Transverse colon (tissue), 4 donors: ENCODE measurements at places on chromosomes 5 and 9.
A peak's percentile ranks its signal among the peaks of the same experiment; 100 is the strongest.

- DNase-seq, result no peak
These were observed 51.0 kb downstream of the FER start for GRCh38 chr5:108798513-108799265.

DNA sequence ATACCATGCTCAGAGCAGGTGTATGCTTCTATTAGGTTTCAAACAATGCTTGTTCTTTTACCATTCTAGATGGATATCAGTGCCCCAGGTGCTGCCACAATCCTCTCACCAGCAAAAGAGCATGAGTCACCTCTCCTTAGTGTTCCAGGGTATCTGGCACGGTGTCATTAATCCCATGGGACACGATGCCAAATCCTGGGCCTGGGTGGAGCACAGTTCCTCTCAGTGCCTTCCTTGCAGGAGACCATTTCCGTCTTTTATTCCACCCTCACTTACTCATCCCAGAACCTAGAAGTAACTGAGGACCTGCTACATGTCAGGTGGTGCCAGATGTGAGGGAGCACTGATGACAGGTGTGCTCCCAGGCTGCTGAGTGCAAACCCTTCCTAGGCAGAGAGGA, 1.3 kb upstream of the OR13J1 start:
- no peak for DNase-seq

- no peak for DNase-seq
These were observed 123.2 kb downstream of the TLE1 start for GRCh38 chr9:81566074-81566698.

- DNase-seq, result no peak
These were observed 45.7 kb upstream of the KCNN2 start for GRCh38 chr5:114316167-114316566.

- no peak for DNase-seq
These were observed 162.6 kb downstream of the TRIM32 start for GRCh38 chr9:116849721-116850120.

DNA sequence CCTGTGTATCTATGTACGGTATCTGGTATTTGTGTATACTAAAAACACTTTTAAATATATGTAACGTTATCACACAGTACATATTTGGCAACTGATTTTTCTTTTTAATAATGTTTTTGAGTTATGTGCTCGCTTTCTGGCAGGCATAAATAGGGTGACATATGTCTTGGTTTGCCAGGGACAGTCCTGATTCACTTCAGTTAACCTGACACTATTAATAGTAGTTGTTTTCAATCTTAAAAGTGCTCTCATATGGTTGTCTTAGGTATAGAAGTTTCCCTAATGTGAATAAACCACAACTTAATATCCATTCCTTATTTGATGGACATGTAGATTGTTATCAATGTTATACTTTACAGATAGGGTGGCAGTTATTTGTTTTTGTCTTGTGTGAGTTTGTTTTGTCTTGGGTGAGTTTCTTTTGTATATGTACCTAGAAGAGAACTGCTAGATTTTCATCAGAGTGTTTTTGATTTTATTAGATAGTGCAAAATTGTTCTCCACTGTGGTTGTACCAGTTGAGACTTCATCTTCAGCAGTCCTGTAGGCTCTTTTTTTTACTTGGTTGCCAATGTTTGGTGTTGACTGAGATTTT, 7.9 kb downstream of the G3BP1 start:
- no peak for DNase-seq

- DNase-seq, result no peak
These were observed 110.4 kb upstream of the EPB41L4A start for GRCh38 chr5:112529525-112529924.

DNA sequence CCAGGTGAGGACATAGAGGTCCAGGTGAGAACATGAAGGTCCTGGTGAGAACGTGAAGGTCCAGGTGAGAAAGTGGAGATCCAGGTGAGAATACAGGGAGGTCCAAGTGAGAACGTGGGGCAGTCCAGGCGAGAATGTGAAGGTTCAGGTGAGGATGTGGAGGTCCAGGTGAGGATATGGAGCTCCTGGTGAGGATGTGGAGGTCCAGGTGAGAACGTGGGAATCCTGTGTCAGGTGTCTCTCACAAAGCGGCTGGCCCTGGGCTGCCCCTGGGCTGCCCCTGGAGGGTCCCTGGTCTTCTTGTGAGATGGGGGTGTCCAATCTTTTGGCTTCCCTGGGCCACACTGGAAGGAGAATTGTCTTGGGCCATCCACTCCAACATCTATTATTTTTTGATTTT, 133.4 kb downstream of the MRPL36 start:
- no peak for DNase-seq

GRCh38 chr5:116076496-116076895, 8.3 kb upstream of the COMMD10 start:
- DNase-seq, result no peak

GRCh38 chr5:64865662-64866061, 96.9 kb downstream of the CWC27 start:
- DNase-seq, result no peak

GRCh38 chr5:135930029-135930948, 24.5 kb downstream of the LECT2 start:
- no peak for DNase-seq

DNA sequence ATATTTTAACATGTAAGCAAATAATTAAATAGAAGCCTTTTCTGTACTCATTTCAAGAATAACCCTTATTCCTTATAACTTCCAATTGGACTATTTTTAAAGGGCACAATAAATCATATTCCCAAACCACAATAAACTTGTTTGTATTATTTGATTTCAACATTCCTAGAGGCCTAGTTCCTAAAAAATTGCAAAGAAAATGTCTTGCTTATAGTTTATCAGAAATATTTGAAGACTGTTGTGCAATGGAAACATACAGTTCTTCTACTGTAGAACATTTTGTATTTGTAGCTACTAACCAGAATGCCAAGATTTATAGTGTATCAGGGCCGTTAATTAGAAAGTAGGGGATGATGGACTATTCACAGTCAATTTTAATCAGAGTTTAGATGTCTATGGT, 1037.0 kb upstream of the CDH18 start:
- DNase-seq, result no peak

DNA sequence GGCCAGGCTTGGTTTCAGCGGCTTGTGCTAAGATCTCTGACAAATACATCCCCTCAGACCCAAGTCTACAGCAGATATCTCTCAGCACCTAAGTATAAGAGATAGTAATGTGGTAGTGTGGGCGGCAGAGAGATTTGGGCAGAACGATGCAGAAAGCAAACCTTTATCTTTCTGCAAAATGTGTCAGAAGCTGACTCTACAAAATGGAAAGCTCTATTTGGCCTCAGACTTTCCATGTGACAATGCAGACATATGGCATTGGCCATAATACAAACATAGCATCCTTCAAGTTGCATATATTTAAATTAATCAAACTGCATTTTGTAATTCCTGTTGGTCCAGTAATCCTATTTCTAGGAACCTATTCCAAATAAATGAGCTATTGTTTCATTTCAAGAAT, 102.5 kb upstream of the RAI14 start:
- no peak for DNase-seq

- no peak for DNase-seq
These were observed 3.8 kb downstream of the CDH9 start for GRCh38 chr5:27034565-27034964.

- no peak for DNase-seq
These were observed 143.7 kb upstream of the IRX1 start for GRCh38 chr5:3451961-3452360.

- DNase-seq, result no peak
These were observed 27.4 kb downstream of the ATPSCKMT start for GRCh38 chr5:10222326-10222725.

GRCh38 chr5:9173281-9174048, 372.4 kb downstream of the SEMA5A start:
- DNase-seq, result no peak

- DNase-seq, result no peak
These were observed 334.0 kb upstream of the PUM3 start for GRCh38 chr9:3177936-3178335.

DNA sequence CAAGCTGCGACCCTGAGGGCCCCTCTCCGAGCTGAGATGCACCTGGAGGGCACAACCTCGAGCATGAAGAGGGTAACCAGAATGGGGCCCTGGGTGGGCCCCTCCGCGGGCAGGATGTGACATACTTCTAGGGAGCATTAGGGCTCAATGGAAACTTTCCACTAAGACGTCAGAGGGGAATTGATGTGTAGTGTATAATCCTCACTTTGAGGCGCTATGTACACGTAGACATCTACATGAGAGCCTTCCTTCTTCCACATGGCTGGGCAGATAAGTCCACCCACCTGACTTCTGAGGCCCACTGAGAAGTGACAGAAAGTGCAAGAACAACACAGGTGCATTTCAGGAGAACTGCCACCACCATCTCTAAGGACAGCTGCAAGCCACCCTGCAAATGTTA, 61.0 kb downstream of the DAP start:
- DNase-seq, result no peak

GRCh38 chr5:65144136-65144871, 337.4 kb downstream of the ADAMTS6 start:
- no peak for DNase-seq

DNA sequence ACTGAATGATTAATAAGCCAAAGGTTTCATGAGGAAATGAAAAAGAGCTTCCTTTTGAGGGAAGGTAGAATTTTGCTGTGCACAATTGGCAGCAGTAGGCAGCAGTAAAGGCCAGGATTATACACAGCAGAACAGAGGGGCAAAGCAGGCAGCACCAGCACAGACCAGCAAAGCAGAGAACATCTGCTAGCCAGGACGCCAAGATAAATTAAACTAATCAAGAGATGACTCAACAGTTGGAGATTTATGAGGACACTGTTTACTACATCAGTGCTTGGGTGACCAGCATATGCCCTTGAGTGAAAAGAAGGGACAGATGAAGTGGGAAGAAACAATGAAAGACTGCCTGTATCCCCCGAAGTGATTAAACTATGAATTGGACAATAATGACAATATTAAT, 871.4 kb upstream of the CDH10 start:
- DNase-seq, result no peak

- DNase-seq, result no peak
These were observed 62.2 kb downstream of the IPPK start for GRCh38 chr9:92607773-92608172.

- DNase-seq, result no peak
These were observed 463.5 kb upstream of the RGMB start for GRCh38 chr5:98309785-98310598.

DNA sequence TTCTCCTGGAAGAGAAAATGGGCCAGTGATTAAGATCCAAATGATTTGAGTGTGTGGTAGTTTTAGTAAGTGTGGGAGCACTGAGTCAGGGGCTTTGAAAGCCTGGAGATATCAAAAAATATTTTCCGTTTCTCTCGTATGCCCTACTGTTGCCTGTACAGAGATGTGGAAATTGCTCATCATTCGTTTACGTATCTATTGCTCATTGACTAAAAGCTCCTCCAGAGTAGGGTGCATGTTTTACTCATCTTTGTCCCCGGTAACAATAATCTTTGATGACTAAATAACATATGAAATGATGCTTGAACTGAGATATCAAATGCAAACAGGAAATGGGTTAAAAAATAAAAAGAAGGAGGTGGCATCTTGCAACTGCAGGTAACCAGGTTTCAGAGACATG, 114.2 kb upstream of the FST start:
- DNase-seq, result no peak

DNA sequence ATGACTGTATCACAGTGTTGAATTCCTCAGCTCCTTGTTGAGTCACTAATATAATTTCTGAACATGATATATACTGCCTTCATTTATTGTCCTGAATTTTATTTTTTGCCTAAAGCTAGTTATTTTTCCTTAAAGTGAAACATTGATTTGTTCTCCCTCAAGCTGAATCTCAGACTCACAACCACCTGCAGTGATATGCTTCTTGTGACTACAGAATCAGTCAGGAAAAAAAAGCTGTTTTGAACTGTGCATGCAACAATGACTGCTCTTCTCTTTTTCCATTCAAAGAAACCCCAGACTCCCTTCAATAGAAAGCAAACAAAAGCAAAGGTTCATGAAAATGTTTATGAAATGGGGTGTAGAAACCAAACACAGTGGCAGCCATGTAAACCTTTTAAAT, 470.2 kb upstream of the CHD1 start:
- DNase-seq, result no peak

DNA sequence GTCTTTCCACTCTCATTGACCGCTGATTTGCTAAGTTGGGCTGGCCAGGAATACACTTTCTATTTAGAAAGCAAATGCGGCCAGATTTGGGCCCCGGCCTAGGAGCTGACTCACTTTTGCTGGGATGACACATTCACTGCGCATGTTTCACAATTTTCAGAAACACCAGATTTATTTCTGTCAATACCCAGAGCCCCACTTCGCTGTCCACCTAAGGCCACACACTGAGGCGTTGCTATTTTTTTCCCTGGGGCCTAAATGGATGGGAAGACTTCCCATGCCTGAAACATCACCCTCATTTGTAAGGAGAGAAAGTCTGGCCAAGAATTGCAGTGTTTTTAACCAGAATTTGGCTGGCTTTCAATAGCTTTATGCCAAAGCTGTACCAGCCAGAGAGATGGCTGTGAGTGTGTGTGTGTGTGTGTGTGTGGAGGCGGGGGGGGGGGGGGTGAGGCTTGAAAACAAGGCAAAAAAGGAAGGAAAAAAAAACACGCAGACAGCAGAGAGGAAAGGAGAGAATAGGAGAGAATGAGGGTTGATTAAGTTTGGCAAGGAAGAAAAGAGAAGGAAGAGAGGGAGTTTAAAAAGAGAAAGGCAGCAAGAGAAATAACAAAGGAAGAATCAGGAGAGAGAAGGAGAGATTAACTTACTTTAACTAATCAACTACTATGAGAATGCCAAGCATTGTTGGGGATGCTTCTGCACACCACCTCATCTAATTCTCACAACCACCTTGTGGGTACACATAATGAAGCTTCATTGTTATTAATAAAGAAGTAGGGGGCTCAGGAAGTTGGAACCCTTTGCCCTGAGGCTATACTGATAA, 261.4 kb upstream of the KLF4 start:
- peak; percentile 72 for DNase-seq

GRCh38 chr5:23717486-23717885, 210.1 kb downstream of the PRDM9 start:
- DNase-seq, result no peak

GRCh38 chr5:1442222-1443145, 2.8 kb downstream of the SLC6A3 start:
- DNase-seq, result no peak

DNA sequence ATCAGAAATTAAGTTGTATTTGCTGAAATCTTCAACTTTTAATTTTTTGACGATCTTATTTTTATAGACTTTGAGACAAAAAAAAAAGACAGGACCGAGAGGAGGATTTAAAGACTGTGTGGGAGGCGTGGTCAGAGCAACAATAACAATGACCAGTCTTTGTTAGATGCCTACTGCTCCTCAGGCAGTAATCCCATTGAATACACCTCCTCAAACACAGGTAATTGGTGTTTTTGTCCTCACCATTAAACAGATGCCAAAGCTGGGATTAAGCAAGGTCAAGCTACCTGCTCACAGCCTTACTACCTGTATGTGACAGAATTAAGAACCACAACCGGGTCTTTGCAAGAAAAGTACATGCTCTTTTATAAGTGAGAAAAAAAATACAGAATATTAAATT, 233.3 kb upstream of the GRAMD2B start:
- no peak for DNase-seq

DNA sequence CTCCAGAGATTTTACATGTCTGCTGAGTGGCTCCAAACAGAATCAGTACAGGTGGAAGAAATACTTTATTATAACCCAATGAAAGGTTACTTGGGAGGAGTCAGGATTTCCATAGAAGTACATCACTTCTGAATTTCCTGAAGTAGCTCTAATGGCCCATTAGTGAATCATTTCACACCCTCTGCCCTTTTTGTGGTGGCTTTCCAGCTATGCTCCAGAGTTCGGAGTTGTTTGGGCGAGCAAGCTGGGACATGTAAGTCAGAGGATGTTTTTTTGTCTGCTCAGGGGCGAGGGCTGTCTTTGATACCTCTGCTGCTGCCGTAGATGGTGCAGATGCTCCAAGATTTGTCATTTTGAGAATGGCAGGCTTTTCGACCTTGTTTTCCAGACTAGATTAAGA, 226.1 kb downstream of the GOLPH3 start:
- no peak for DNase-seq
